ENCODE measurements at places on chromosomes 5 and 9.

GRCh38 chr9:115923903-115924668 is 229.5 kb upstream of the PAPPA start:
- no peak for DNase-seq

GRCh38 chr5:146721073-146721815 is 157.3 kb downstream of the PPP2R2B start:
- no peak for DNase-seq

- DNase-seq, result no peak
Measured at GRCh38 chr5:154372661-154373060, 73.1 kb upstream of the SAP30L start.

- DNase-seq, result no peak
Measured at GRCh38 chr9:127938298-127938690, 640 bp upstream of the DPM2 start.

GRCh38 chr9:131963072-131964030 is 116.3 kb downstream of the MED27 start:
- no peak for DNase-seq

- no peak for DNase-seq
Measured at GRCh38 chr9:136189394-136190236, 15.3 kb downstream of the LHX3 start.

DNA sequence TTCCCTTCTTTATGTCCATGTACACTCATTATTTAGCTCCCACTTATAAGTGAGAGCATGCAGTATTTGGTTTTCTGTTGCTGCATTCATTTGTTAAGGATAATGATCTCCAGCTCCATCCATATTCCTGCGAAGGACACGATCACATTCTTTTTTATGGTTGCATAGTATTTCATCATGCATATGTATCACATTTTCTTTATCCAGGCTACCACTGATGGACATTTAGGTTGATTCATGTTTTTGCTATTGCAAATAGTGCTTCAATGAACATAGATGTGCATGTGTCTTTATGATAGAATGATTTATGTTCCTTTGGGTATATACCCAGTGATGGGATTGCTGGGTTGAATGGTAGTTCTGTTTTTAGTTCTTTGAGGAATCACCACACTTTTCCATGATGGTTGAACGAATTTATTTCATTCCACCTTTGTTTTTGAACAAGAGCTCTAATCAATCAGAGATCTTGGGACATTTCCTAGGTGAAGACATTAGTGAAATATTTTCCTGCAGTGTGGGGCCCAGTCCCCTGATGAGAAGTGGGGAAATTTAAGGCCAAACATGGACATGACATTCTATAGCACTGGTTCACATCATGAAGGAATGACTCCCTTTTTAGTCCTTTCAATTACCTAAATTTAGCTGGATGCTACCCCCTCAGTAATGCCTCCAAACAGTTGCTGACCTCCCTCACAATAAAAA is 7.1 kb upstream of the TEX48 start:
- DNase-seq, result no peak

- no peak for DNase-seq
Measured at GRCh38 chr5:82799361-82800077, 277.7 kb downstream of the TMEM167A start.

DNA sequence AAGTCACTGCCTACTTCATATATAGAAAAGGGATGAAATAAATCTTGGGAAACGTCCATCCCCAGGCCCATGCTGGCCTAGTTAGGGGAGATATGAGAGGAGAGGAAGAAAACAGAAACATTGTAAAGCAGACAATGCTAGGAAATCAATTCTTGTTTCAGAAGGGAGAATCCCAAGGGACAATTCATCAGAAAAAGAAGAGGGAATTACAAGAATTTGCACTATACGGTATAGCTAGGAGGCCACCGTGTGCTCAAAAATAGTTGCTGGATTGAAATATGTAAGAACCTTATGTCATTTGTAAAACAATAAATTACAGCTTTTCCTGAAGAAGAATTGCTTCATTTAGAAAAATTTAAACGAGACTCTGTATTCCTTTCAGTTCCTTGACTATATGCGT is 8.3 kb upstream of the SHC3 start:
- DNase-seq, result no peak

All from OCI-LY7 (cell line).